ENCODE measurements at places on chromosomes 3 and 15.

GRCh38 chr3:151919030-151919328, 45.5 kb downstream of the SUCNR1 start:
- DNase-seq, result no peak

- DNase-seq, result no peak
Observed at GRCh38 chr15:62641825-62642224, 400.7 kb upstream of the TPM1 start.

GRCh38 chr15:67350042-67350441, 95.5 kb downstream of the IQCH start:
- no peak for DNase-seq

GRCh38 chr3:175404621-175405020, 545.5 kb downstream of the NAALADL2 start:
- peak; percentile 34 for DNase-seq

DNA sequence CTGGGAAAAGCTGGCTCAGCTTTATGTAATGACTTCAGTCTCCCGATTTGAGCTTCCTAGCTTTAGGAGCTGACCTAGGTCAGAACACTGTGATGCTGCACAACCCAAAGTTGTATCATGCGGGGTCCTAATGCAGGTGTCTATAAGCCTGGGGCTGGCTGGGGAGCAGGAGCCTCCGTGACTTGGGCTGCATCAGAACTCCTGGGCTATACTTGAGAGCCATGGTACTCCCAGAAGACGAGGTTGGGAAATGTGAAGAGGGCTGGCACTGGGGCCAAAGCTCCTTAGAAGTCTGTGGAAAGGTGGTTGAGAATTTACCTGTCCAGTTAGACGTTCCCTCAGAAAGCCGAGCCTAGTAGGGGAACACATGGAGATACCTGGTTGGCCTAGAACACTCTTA, 57.0 kb downstream of the BSN start:
- DNase-seq, result no peak

DNA sequence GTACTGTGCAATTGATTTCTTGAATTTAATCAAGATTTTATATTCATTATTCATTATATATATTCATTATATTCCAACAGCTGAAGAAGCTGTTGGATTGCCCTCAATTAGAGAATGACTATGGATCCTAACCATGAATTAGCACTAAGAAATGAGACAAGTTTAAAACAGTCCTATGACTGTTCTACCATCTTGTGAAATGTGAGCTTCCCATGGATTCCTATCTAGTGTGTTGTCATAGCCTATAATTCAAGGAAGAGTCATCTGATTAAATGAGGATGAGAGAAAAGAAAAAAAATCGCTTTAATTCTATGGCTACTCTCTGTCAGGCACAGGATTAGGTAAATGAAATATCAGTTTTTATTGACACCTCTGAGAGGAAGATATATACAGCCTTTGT, 696.6 kb upstream of the NAALADL2 start:
- peak; percentile 26 for DNase-seq

- no peak for DNase-seq
Observed at GRCh38 chr3:55571216-55571813, 84.2 kb upstream of the WNT5A start.

GRCh38 chr15:77266708-77267386, 153.1 kb downstream of the PEAK1 start:
- peak; percentile 77 for DNase-seq

GRCh38 chr3:165339753-165340152, 143.6 kb upstream of the SLITRK3 start:
- no peak for DNase-seq

GRCh38 chr3:147410116-147410525, 956 bp downstream of the ZIC1 start:
- no peak for DNase-seq

DNA sequence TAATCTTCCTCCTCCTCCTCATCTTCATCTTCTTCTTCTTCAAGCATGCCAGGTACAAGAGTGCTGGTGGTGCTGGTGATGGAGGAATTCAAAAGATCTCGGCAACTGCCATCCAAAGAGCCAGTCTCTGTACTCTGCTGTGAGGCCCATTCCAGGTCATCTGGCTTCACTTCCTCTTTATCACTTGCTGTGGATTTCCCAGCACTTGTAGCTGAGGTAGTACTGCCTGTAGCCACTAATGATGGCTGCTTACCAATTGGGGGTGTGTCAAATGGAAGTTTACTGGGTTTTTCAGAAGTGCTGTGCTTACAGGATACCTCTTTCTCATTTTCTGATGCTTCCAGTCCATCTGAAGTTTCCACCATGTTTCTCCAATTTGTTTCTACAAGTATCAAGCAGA, 28.8 kb upstream of the SHC4 start:
- DNase-seq, result no peak

GRCh38 chr15:31223478-31224350, 102.9 kb upstream of the KLF13 start:
- no peak for DNase-seq

GRCh38 chr3:122535964-122536631, 21.4 kb upstream of the KPNA1 start:
- DNase-seq, result no peak

GRCh38 chr3:132198516-132198915, 118.7 kb upstream of the ACP3 start:
- no peak for DNase-seq

DNA sequence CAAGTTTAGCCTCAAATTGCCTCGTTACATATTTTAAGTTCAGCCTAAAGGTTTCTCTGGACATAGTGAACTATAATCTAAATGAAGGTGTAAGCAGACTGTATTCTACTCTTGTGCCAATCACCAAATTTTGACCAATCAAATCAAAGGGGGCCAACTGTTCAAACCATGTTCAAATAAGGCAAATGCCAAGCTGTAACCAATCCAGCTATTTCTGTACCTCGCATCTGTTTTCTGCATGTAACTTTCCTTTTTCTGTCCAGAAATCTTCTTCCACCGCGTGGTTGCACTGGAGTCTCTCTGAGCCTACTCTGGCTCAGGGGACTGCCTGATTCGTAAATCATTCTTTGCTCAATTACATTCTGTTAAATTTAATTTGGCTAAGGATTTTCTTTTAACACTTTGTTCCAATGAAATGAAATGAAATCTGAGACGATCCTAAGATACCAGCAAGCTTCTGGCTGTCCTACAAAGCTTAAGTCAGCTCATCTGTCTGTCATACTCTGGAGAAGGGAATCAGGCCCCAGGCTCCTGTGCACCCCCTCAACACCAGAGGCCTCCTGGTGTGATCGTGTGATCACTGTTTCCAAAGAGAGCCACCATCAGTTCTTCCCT, 53.2 kb upstream of the ZNF148 start:
- DNase-seq, result no peak

GRCh38 chr15:31557899-31558298, 231.3 kb downstream of the KLF13 start:
- DNase-seq, result no peak

DNA sequence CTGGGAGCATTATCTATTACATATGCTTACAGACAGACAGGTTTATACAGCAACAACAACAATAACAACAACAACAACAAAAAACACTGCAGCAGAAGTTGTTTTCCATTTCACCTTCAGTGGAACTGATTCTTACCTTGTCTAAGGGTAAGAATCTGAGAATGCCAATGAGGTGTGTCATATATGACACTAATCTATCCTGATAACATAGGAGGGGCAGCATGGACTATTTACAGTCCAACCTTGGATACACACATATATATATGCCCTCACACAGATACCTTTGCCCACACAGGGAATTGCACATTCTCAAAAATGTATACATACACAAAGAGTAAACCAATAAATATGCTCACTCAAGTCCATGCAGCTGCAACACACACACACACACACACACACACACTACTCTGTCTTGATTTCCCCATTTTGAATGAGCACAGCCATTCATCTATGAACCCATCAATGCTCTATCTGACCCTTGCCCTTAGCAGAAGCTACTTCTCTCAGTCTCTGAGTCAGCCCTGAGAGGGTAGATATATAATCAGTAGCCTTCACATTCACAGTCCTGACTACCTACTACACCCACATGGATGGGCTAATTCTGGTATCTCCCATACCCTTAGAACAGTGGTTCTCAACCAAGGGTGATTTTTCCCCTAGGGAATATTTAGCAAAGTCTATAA, 9.7 kb upstream of the TRANK1 start:
- no peak for DNase-seq
